ENCODE measurements at places on chromosomes 3 and 15.
A peak's percentile ranks its signal among the peaks of the same experiment; 100 is the strongest.

DNA sequence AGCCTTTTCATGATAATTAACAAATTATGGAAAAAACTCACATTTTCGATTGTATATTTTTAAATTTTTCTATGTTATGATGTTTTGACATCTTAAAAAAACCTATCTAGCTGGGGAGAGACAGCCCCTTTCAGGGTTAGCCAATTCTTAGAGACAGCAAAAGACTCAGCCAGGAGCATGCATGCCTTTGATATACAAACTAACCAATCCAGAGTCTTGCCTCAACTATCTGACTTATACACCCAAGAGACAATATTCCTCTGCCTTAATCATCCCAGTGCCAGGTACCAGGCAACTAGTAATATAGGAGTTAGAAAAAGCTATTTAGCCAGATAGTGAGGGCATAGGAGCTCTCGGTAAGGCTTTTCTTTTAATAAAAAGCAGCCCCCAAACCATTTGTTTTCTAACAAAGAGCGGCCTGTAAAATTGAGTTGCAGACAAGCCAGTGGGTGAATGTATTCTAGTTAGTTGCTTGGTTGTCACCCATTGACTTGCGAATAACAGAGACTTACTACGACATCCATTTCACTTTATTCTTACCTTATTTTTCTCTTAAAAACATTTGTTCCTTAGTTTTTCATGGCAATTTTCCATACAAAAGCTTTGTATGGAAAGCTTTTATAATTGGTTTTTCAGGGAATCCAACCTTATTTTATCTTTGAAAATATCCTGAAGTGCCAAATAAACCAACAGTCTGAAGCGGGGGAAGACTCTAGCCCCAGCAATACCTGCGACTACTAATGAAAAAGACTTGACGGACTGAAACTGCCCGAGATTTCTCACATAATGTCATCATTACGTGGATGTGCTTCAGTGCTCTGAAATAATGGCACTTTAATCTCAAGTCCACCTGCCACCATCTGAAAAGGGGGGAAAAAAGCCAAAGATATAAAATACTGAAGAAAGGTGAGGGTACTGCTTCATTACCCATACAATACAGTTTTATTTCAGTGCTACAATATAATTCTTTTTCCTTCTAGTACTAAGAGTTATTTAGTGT, 64.6 kb upstream of the ATP2C1 start:
- no peak for DNase-seq

DNA sequence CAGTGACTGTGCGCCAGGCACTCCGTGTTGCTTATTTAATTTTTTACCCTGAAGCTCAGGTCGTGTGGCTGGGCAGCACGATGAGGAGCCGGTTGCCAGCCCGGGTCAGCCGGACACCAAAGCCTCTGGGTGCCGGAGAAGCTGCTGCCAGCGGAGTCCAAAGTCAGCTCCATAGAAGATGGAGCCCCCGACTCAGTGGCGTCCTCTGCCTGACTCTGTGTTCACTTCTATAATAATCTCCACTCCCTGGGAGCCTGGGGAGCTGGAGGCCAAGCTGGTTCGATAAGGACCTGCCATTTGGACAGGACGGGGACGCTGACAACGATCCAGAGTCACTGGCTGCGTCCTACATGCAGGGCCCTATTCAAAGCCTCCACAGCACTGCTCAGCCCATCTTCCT, 78.6 kb downstream of the VGLL4 start:
- no peak for DNase-seq

- DNase-seq, result peak; percentile 14
These were observed 103.7 kb upstream of the AADACL2 start for GRCh38 chr3:151630035-151630434.

DNA sequence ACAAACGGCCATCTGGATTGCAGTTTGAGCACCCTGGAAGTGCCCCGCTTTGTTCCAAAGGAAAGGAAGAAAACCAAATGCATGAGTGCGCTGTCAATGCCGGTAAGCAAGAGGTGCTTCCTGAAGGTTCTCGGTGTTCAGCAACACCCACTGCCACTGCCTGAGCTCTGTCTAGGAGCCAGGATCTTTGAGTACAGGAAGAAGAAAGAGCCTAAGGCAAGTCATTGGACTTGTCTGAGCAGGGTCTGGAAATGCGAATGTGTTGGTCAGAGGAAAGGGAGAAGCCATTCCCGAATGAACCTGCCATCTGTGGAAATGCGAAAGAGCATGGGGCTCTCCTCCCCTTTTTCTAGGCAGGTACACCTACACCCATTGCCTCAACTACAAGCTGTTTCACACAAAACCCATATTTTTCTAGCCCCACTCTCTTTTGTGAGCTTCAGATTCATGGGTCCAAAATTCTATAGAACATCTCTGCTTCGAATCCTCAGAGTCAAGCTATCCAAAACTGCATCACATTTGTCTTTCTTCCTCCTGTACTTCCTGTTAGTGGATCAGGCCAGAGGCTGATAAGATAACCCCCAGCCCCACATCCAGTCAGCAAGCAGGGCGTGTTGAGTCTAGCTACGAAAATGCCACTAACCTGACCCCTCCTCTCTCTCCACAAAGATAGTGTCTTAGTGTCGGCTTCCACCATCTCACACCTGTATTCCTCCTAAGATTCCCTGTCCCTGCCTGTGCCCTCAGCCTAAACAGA, 55.6 kb upstream of the C15orf61 start:
- DNase-seq, result no peak

DNA sequence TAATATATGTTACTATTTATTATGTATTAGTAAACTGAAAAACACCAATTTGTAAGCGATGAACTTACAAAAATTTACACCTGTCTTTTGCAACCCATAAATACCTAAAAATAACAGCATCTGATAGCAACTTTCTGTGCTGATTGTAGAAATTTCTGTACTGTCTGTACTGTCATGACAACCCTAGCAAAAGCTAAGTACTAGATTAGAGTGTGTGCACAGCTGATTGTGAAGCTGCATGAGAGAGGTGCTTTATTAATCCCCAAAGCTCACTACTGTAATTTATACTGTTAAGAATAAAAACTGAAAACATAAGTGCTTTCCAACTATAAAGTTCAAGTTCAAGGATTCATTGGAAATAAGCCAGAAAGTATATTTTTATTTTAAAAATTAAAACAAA, 815 bp downstream of the BCL2A1 start:
- DNase-seq, result no peak

DNA sequence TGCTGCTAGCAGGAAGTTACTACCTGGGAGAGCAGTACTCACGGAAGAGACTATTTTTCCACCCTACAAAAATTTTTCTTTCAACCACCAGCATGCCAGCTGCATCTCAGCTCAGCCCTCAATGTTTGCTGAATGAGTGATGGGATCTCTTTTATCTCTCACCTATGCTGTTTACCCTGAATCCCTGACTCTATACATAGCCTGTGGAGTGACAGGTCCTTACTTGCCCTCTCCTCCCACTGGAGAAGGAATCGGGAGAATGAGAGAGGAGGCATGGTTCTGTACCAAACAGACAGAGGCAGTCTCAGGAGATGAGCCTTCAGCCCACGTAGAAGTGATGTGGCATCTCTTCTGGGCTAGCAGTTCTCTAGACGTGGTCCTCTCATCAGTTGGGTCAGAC, 6.7 kb upstream of the DGKG start:
- DNase-seq, result no peak

GRCh38 chr3:193842029-193842798, 249.2 kb downstream of the OPA1 start:
- DNase-seq, result no peak

DNA sequence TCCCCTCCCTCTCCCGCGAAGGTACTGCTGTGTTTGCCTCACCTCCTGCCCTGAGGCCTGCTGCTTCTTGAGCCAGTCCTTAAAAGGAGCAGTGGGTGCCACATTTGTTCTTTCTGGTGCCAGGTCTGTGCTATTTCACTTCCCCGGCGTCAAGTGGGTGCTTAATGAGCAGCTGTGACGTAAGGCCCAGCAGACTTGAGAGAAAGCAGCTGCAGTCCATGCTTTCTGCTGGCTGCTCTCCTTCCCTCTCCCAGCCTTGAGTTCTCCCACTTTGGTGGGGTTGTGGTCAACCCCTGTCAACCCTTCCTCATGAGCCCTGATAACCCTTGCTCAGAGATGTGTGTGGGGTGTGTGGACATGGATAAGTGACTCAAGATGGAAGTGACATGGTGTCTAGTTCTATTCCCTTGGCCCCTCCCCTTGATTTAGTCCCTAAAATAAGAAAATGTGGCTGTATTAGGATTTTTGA, 6.9 kb downstream of the INAFM2 start:
- peak; percentile 89 for DNase-seq

DNA sequence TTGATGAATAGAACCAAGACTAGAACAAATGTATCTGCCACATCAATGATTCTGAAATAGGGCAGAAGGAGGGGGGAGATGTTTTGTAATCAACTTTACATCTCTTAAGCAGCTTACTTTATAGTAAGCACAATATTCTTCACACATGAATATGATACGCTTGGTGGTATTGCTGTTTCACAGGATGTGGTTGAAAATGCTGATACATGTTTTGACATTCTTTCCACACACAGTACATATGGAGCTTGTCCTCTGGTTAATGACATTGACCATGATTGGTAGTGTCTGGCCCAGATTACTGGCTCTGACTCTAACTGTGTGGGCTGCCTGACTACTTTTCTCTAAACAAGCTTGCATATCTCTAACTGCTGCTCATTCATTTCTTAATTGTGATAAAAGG, 168.9 kb downstream of the KLHL25 start:
- DNase-seq, result peak; percentile 60

DNA sequence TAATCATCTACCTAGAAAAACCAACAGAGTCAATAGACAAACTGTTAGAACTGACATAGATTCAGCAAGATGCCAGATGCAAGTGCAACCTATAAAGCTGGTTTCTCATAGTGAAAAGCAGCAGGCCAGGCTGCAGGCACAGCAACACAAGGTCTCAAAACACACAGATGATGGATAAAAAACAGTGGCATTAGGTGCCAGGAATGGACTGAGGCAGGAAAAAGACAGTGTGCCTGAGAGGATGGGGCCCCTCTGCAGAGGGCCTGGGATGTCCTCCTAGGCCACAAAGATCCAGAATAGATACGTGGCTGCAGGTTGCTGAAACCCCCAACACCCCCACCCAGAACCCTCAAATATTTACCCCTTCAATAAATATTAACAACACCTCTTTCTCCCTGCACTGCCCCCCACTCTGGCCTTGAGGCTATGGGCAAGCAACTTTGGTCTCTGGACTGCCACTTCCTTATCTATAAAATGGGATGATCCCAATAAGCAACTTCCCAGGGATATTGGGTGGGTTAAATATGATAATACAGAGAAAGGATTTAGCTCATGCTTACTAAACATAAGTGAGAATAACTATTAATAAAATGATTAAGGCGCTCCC, 35.2 kb upstream of the FGD5 start:
- no peak for DNase-seq

GRCh38 chr3:111069974-111070771, 1.4 kb upstream of the NECTIN3 start:
- peak; percentile 51 for DNase-seq

GRCh38 chr15:32730677-32731654, 13.2 kb downstream of the GREM1 start:
- peak; percentile 55 for DNase-seq

- DNase-seq, result no peak
These were observed 7.1 kb downstream of the CHD2 start for GRCh38 chr15:92907229-92907628.

- no peak for DNase-seq
These were observed 98.1 kb upstream of the CLSTN2 start for GRCh38 chr3:139836698-139837464.

DNA sequence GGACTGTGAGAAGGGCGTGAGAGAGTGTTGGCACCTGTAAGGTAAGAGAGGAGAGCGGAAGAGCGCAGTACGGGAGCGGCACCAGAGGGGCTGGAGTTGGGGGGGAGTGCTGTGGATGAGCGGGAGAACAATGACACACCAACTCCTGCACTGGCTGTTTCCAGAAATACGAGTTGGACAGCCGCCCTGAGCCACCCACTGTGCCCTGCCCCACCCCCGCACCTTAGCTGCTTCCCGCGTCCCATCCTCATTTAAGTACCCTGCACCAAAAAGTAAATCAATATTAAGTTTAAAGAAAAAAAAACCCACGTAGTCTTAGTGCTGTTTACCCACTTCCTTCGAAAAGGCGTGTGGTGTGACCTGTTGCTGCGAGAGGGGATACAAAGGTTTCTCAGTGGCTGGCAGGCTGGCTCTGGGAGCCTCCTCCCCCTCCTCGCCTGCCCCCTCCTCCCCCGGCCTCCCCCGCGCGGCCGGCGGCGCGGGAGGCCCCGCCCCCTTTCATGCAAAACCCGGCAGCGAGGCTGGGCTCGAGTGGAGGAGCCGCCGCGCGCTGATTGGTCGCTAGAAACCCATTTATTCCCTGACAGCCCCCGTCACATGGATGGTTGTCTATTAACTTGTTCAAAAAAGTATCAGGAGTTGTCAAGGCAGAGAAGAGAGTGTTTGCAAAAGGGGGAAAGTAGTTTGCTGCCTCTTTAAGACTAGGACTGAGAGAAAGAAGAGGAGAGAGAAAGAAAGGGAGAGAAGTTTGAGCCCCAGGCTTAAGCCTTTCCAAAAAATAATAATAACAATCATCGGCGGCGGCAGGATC, at the start of gene SOX2:
TSS of gene SOX2 (plus strand) at position 601 of the 811 bp plus-strand sequence. CDS start 436 bp downstream, outside the sequence.
- DNase-seq, result peak; percentile 30

GRCh38 chr15:69034352-69034751, 19.9 kb downstream of the NOX5 start:
- peak; percentile 51 for DNase-seq

- no peak for DNase-seq
These were observed 32.3 kb downstream of the SLC9C1 start for GRCh38 chr3:112261742-112262141.

DNA sequence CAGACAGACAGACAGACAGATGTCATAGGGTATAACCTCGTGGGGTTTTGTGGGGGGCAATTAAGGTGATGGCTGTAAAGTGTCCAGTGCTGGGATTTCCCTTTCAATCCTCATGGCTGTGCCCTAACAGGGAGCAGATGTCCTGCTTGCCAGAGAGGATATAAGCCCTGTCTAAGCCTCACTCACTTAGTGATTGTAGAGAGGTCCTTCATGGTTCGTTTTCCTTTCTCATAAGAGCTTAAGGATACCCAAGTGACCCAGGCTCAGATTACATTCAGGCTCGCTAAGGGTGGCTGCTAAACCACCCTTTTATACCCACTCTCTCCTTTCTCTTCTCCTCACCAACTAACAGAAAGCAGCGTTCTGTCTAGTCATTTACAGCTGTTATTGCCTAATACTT, 19.2 kb downstream of the LYSMD2 start:
- DNase-seq, result no peak

DNA sequence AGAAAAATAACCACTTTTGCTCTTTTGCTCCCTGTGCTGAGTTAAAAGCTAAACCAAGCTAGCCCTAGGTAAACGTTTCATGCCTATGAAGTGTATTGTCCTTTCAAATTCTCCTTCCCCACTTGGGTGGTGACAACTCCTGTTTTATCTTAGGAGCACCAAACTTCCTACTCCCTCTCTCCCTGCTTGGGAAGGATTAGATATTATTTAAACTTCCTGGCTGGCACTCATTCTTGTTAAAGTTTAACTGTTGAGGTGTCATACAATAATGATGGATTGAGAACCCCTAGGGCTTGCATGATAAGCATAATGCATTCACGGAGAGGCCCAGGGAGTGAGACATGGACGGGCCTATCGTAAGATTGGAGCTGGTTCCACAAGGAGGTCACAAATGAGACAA, 29.5 kb downstream of the B4GALT4 start:
- no peak for DNase-seq

Measured in cardiac fibroblast (primary cell).